ENCODE measurements at places on chromosomes 7 and 10.

- DNase-seq: peak; percentile 47
These were observed 1.5 kb upstream of the CCDC3 start for GRCh38 chr10:13003004-13003403.

DNA sequence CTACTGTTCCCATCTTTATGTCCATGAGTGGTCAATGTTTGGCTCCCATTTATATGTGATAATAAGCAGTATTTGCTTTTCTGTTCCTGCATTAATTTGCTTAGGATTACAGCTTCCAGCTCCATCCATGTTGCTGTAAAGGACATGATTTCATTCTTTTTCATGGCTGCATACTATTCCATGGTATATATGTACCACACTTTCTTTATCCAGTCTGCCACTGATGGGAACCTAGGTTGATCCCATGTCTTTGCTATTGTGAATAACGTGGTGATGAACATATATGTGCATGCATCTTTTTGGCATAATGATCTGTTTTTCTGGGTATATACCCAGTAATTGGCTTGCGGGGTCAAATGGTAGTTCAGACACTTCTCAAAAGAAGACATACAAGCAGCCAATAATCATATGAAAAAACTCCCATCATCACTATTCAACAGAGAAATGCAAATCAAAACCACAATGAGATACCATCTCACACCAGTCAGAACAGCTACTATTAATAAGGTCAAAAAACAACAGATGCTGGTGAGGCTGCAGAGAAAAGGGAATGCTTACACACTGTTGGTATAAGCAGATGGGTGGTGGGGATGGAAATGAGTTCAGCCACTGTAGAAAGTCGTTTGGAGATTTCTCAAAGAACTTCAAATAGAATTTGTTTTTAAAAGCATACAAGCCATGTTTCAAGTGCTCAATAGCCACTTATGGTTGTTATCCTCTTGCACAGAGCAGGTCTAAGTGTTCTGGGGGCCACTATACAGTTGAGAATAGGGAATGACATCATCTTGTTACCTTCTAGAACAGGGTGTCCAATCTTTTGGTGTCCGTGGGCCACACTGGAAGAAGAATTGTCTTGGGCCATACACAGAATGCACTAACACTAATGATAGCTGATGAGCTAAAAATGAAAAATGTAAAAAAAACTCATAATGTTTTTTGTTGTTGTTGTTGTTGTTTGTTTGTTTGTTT lies 23.2 kb upstream of the SDK1 start:
- no peak for DNase-seq

DNA sequence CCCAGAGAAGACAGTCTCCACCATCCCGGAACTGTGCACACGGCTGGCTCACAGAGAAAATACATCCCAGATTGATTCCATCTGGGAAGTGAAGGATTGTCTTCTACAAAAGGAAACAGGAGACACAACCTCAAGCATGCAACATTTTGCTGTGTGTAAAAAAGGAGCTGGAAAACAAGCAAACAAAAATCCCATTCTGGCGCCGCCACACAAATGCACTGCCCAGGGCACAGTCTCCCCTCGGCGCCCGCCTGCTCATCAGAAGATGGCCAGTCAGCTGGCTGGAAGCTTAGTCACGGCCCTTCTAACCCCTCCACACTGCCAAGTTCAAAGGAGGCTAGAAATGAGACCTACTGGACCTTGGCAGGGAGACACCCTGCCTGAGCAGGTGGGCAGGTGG lies 14.1 kb upstream of the CYTH3 start:
- no peak for DNase-seq

DNA sequence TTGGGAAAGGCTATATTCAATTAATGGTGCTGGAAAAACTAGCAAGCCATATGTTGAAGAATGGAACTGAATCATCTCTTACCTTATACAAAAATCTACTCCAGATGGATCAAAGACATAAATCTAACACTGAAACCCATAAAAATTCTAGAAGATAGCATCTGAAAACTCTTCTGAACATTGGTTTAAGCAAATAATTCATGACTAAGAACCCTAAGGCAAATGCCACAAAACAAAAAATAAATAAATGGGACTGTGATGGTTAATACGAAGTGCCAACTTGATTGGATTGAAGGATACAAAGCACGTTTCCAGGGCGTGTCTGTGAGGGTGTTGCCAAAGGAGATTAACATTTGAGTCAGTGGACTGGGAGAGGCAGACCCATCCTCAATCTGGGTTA lies 1130.0 kb downstream of the DNAJB9 start:
- DNase-seq: no peak

DNA sequence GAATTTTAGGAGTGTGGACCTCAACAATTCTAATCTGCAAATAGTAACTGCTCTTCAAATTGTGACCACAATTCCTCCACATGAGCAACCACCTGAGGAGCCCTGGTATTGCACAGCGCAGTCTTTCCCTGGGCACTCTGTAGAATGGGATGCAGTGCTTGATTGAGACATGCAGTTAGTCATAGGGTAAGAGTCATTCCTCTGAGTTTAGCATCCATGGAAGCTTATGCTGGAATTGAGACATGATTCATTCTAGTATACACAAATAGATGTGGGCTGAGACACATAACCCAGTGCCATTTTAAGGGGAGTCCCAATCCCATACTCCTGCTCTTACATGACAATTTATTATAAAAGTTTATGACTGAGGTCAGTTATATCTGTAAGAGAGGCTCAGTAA lies 582.3 kb upstream of the CNTNAP2 start:
- DNase-seq: no peak

GRCh38 chr7:108253275-108254044 lies 123.3 kb upstream of the LAMB4 start:
- DNase-seq: no peak

- no peak for DNase-seq
These were observed 91.4 kb downstream of the SRPK2 start for GRCh38 chr7:105297309-105297708.

- DNase-seq: no peak
These were observed 121.6 kb downstream of the IDE start for GRCh38 chr10:92452313-92452712.

- no peak for DNase-seq
These were observed 10.4 kb downstream of the GPRIN2 start for GRCh38 chr10:46545861-46546590.

DNA sequence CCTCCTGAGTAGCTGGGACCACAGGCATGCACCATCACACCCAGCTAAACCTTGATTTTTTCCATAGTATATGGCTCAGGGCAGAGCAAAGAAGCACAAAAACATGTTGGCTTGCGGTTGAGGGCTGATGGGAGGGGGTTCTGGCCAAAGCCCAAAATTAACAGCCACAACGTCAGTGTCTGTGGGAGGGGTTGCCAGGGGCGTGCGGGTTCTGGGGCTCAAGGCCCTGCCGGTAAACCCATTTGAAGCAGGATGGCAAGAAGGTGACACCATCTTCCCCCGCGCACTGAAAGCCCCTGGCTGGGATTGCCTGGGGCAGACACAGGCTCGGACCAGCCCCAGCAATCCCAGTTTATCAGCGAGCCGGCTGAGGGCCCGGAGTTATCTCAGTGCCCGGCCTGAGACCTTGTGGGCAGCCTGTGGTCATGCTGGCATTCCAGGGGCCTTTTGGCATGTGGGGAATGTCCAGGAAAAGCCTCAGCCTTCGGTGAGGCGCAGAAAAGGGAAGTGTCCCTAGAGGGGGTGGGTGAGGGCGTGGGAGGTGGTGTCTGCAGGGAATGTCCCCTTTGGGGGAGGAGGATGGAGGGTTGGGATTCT lies 167.7 kb upstream of the TNRC18 start:
- DNase-seq: no peak

DNA sequence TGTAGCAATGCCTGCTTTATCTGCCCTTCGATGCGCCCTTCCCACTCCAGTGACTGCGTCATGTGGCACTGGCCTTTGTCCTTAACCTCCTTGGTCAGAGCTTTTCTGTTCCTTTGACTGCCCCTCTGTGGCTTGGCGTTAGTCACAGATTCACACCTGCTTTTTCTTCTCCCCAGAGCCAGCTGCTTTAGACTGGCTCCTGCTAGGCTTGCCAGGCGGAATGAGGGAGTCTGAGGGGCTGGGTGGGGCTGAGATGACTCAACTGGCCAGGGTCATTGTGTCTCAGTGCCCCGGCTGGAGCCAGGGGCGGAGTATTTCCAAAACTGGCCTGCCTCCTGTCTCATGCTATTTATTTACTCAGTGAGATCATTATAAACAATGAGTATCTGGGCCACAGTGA lies 194.1 kb downstream of the EMX2 start:
- DNase-seq: no peak

- no peak for DNase-seq
These were observed 45.1 kb upstream of the AGR3 start for GRCh38 chr7:16926861-16927260.

Data from forelimb muscle (tissue), 1 donor.